ENCODE measurements at places on chromosomes 7 and 10.

DNA sequence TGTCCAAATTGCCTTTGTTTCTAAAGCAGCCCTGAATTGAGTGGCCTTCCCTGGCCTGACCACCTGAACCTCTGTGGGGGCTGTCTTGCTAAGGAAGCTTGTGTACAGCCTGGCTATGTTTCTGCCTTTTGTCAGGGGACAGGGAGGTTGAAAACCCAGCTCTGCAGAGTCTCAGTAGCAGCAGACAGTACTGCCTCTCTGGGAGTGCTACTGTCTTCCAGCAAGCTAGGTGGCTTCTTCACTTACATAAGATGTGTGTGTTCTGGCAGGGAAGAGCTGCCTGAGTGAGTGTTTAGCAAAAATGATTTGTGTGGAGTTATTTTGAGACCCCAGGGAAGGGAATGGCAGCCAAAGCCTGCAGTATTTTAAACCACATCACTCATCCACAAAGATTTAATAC, 57.4 kb downstream of the LRRC4 start:
- DNase-seq, result no peak

DNA sequence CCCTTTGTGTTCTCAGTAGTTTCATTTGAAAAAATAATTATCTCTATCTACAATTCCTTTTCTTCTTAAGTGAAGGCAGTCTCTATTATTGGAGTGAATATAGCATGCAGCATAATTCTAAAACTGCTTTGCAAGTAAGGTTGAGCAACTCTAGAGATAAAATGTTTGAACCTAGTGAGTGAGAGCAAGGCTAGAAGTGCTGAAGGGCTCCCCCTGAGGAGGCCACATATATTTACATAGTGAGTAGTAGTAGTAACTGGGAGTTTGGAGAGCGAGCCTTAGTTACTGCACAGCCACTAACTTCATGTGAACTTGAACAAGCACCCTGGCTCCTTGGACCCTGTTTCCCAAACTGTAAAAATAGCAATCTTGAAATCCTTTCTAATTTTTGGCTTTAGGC, 141.5 kb upstream of the DKK1 start:
- DNase-seq, result peak; percentile 48

DNA sequence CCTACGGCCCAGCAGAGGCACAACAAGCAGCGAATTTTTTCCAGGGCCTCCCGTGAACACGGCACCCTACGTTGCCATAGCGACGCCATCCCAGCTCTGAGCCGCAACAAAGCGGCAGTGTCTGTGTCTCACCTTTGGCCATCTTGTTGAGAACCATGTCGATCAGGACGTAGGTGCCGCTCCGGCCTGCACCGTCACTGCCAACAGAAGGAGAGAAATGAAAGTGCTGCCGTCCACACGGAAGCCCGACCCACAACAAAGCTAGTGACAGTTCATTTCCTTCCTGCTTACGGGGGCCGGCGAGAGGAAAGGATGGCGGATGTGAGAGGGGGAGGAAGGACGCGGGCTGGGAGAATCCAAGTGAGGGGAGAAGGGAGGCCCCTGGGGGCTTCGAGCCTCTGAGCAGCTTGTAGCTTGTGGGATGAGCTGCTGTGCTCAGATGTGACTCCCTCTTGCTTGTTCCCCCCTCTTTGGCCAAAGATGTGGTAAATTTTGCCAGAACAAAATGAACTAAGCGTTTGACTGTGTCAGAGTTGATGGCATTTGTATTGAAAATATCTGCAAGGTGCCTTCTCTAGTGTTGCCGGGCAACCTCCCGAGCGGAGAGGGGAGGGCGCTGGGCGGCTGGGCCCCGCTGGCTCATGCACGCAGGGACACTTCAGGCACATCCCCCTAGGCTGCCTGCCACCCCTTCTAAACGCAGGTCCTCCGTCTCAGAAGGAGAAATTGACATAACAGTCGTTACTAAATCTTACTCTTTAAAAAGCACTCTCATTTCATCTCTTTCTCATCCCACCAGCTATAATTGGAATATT, 232.2 kb downstream of the DNAJB6 start:
- DNase-seq, result peak; percentile 39

- DNase-seq, result no peak
These were observed 2.9 kb upstream of the FRMD4A start for GRCh38 chr10:14333606-14334005.
